ENCODE measurements at places on chromosomes 7 and 10.

- DNase-seq, result no peak
Measured at GRCh38 chr10:114806562-114807391, 14.8 kb upstream of the FHIP2A start.

DNA sequence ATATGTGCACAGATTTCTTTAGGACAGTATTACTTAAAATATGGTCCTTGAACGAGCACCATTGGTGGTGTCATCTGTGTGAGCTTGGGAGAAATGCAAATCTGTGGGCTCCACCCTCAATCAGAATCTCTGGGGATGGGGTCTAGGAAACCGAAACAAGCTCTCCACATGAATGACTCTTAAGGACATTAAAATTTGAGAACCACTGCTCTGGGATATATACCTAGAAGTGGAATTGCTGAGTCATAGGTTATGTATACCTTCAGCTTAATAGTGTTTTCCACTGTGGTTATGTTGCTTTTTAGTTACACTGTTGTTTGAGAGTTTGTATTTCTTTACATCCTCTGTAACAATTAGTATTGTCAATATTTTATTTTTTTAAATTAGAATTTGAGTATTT is 24.0 kb downstream of the ZNRF2 start:
- DNase-seq, result no peak

DNA sequence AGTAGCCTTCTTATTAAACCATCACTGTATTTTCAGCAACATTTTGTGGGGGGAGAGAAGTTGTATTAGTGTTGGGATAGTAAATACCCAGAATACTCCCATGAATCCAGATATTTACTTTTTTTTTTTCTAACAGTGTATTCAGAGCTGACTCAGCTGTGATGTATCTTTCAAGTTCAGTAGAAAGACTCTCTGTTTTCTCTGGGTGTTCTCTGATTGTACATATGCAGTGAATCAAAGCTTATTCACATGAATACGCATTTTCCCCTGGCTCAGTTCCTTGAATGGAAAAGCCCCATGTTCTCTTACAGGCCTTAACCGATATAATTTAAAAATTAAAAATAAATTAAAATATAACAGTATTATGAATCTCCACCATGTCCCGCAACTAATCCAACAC is 1.3 kb downstream of the TFPI2 start:
- DNase-seq, result peak; percentile 95

GRCh38 chr10:10828623-10829022 is 189.0 kb upstream of the CELF2 start:
- no peak for DNase-seq

DNA sequence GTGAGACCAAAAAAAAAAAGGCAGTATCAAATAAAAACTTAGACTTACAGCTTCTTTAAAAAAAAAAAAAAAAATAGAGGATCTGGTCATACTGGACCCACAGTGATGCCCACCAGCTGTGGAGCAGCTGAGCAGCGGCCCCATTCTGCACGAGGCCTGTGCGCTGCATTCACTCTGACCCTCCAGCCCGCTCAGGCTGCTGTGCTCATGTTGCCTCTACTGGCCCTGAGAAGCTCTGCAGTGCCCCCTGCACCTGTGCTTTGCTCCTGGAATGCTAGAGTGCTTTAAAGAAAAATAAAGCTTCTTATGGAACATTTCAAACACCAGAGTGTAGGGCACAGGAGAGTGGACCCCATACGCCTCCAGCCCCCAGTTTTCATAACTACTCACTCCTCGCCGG is 33.2 kb downstream of the TMEM120A start:
- no peak for DNase-seq

- DNase-seq, result no peak
Measured at GRCh38 chr7:27491534-27491933, 171.1 kb downstream of the HIBADH start.

DNA sequence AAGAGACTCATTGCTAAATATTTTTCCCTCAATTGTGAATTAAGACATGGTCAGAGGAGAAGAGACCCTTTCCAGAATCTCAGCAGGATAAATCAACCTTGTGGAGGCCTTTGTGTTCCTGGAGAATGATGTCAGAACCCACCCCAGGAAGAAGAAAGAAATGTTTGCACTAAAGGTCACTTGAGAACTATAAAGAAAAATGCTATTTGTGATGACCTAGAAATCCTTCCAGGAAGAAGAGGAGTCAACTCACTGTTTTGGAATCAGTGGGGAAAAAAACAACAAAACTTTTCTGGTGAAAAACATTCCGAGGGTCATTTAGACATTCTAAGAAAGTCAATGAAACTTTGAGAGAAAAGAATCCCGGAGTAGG is 129.1 kb upstream of the ANKRD1 start:
- no peak for DNase-seq

GRCh38 chr10:115129752-115130151 is 36.6 kb downstream of the ATRNL1 start:
- peak; percentile 43 for DNase-seq

GRCh38 chr10:78857193-78857592 is 211.6 kb upstream of the ZMIZ1 start:
- DNase-seq, result no peak

- DNase-seq, result no peak
Measured at GRCh38 chr10:35308809-35309208, 27.5 kb upstream of the CCNY start.

DNA sequence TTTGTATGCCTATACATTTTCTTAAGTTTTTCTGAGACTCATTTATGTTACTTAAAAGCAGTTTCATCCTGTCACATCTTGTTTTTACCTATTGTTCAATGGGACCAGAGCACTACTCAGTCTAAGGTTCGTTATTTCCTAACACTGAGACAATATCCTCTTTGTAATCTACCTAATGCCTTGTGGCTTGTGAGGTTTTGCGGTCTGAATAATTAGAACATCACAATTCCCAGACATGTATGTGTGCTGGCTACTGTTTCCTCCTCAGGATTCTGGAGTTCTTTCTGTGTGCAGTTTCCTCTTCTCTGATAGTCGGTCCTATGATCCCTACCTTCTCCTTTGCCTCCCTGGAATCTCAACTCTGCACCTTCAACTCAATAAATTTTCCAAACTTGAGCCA is 620.2 kb downstream of the ANKRD7 start:
- DNase-seq, result no peak

- DNase-seq, result no peak
Measured at GRCh38 chr10:21702633-21703111, 168.6 kb downstream of the MLLT10 start.

DNA sequence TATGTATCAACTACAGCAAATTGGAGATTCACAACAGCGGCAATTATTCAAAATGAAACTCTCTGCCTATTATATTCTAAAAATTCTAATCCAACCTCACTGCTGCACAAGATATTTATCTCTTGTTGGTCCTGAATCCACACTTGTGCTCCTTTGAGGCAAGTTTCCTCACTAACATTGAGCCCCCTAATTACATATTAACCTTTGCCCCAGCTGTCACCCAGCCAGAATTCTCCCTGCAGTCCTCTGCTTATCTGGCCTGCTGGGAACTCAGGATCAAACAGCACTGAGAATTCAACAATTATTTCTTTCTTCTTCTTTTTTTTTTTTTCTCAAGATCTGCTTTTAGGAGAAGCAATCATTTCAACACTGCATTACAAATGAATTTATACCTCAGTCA is 21.5 kb upstream of the PLAC9 start:
- no peak for DNase-seq

- peak; percentile 99 for DNase-seq
Measured at GRCh38 chr10:99976886-99977665, 32.7 kb downstream of the DNMBP start.

DNA sequence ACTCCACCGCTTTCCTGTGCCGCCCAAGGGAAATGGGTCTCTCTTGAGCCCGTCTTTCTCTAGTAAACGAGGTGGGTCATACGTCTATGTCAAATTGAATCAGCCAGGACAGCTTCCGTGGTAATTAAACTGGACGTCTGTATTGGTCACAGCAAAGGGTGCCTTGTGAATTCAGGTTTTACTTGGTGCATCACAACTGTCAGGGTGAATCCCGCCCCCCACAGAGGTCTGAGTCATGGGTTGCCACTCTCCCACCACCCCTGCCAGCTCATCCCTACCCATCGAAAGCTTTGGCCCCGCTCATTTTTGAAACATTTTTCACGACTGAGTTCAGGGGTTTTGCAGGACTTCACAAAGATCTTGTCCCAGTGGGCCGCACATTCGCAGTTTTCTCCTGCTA is 8.0 kb upstream of the SP8 start:
- DNase-seq, result no peak

DNA sequence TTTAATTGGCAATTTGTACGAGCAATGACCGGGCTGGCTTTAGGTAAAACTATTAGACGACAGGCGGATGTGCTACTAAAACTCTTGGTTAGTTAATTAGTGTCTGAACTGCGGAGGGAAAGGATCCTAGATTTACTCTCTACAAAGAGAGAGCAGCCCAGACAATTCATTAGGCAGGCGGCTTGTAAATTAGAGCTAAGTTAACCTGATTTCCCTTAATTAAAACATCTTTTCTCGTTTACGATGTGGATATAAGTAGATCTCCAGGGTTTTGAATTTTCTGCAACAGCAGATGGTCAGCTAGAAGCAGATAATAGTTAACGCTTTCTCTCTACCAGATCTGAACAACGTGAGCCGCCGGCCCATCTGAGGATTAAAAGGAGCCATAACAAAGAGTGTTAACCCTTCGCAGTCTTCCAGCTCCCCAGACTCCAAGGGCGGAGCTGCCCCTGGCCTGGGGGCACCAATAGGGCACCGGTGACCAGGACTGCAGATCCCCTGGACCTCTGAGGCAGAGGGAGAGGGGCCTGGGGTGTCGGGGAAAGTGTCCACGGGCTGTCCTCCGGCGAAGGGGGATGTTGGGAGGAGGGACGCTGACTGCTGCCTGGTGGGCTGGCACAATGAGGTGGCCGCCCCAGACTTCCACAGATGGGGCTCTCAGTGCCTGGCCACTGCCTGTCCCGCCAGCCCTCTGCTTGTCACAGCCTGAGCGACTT is 6.3 kb upstream of the UNCX start:
- DNase-seq, result no peak

DNA sequence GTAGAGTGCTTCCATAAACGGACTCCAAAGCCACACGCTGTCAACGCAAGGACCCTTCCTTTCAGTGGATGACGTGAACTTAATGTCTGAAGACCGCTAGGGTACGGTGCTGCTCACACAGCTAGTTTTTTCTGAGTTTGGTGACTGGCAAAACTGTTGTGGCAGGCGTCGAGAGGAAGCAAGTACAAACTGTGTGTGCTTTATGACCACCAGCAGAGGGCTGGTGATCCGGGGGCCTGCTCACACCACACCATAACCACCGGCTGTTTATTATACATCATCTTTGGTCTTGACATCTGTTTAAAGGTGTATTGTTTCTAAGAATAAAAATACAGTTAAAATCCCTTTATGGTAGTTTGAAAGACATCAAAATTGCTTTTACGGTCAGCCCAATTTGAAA is 37.1 kb upstream of the ATP6V0A4 start:
- no peak for DNase-seq

- no peak for DNase-seq
Measured at GRCh38 chr10:34862892-34863291, 47.8 kb upstream of the PARD3 start.

DNA sequence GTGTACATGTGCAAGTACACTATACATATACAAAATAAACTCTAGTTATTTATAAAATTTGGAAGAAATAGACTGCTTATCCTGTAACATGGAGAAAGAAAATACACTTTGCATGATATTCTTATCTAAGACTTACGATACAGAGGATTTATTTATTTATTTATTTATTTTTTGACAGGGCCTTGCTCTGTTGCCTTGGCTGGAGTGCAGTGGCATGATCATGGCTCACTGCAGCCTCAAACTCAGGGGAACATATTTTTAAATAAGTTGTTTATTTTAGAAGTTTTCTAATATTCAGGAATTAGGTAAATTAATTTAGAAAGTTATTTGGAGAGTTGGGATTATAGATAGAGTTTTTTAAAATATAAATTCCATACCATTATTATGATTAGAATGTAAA is 116.7 kb downstream of the GPR85 start:
- DNase-seq, result no peak

- DNase-seq, result no peak
Measured at GRCh38 chr10:98249134-98249533, 18.9 kb downstream of the LOXL4 start.

DNA sequence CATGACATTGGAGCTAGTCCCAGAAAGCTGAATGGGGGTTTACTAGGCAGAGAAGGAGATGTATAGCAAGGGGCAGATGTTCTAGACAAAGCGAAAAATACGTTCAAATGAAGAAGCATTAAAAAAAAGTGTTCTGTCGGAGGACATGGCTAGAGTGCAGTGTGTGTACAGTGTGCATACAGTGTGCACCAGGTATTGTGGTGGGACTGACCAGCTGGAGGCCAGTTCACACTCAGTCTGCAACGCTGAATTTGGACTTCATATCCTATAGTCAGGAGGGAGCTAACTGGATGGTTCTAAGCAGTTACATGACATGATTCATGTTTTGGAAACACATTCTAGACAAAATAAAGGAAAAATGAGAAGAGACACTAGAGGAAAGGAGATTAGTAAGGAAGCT is 8.8 kb downstream of the BBIP1 start:
- no peak for DNase-seq

- no peak for DNase-seq
Measured at GRCh38 chr7:41700044-41700471, 2.8 kb downstream of the INHBA start.

DNA sequence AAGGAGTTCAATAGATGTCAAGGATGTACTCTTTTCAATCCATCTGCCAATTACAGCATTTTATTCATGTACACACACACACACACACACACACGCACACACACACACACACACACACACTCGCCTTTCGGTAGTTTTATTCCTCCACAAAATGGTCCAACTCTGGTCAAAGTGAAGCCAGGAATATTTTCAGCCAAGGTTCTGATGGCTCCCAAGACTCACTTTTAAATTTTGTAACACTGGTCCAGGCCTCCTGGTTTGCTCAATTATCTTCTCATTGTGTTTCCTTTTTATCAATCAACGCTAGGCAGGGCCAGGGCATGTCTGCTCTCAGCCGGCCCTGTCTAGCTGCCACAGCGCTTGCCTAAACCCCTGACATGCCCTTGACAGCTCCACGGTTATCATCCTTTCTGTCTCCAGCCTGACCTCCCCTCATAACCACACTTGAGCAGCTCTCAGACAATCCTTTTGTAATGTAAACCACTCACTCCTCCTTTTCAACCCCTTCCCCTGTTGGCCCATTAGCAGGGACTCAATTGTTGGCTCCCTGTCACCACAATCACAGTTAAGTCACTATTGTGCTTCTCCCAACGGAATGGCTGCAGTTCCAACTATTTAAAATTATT is 115.1 kb downstream of the ICA1 start:
- no peak for DNase-seq

GRCh38 chr10:112790921-112791320 is 159.1 kb upstream of the TCF7L2 start:
- no peak for DNase-seq

DNA sequence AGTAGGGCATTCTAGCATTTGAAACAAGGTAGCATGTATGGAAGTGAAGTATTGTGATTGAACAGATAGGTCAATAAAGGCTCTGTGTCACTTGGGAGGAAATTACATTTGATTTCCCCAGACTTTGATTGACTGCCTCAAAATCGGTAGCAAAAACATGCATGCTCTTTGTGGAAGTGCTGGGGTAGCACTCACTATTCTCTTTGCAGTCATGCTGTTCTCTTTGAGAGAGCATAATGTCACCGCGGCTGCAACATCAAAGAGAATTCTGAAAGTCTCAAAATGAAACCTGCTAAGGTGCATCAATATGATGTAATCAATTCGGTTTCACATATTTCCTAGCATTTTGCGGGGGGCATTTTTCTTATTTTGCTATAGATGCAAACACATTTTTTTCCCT is 64.2 kb downstream of the ARMC3 start:
- DNase-seq, result no peak
